CD4-positive, alpha-beta T cell treated with Interleukin-15 for 4 hours (primary cell): ENCODE measurements at places on chromosomes 16 and 17.
A peak's percentile ranks its signal among the peaks of the same experiment; 100 is the strongest.

DNA sequence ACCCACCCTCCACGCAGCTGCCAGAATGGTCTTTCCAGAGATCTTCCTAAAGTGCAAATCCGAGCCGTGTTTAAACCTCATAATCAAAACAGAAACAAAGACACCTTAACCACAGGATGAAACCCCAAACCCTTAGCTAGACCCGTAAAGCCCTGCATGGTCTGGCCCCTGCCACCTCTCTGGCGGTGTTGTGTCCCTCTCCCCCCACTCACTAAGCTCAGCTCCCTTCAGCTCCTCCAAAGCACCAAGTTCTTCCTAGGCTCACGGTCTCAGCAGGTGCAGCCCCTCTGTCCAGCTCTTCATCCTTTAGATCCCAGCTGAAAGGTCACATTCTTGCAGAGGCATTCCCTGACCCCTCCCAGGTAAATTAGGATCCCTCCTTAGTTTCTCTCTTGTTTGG, 4.4 kb upstream of the NXPH3 start:
- no peak for DNase-seq

DNA sequence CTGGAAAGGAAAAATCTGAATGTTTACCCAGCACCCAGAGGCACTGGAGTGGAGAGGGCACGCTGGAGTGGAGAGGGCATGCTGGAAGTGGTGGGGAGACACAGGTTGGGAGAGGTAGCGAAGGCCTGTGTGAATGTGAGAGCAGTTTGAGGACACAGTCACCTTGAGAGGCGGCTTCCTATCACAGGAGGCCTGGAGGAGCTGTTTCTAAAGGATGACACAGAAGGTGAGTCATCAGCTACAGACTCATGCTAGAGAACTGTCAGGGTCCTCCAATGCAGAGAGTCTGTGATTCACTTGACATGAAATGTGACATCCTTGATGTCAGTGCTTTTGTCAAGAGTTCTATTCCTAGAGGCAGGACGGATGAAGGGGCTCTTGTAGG, 13.8 kb downstream of the CTRL start:
- peak; percentile 60 for DNase-seq

DNA sequence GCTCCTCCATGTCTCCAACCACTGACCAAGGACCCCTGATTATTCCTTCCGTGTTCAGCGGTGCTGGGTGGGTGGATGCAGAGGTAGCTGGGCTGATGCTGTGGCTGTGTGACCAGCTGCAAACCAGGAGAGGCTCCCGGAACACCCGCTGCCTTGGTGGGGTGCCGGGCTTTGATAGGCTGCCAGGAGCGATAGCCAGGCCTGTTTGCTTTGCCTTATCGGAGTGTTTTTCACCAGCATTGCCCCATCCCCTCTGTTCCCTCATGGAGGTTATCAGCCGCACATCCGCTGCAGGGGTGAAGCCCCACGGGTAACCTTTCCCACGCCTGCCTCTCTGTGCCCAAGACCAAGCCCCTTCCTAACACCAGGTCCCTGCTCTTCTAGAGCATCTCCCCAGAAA, 354.3 kb downstream of the C16orf95 start:
- DNase-seq, result no peak

GRCh38 chr16:47017636-47018035, 44.2 kb upstream of the DNAJA2 start:
- no peak for DNase-seq

DNA sequence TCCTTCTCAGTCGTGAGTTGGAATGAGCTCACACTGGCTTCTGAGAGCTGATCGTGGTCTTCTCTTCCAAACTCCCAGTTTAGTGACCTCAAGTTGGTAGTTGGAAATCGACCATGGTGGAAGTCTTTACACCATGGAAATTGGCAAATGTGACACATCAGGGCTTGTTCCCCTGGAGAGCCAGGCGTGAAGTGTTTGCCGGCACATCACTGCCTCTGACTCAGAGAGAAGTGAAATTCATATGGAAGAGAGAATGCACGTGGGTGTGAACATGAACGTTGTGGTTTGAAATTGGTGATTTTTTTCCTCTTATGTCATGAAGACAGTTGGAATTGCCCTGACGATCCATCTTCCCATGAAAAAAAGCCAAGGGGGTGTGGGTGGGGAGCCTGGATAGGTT, 47.4 kb downstream of the AXIN2 start:
- DNase-seq, result no peak

DNA sequence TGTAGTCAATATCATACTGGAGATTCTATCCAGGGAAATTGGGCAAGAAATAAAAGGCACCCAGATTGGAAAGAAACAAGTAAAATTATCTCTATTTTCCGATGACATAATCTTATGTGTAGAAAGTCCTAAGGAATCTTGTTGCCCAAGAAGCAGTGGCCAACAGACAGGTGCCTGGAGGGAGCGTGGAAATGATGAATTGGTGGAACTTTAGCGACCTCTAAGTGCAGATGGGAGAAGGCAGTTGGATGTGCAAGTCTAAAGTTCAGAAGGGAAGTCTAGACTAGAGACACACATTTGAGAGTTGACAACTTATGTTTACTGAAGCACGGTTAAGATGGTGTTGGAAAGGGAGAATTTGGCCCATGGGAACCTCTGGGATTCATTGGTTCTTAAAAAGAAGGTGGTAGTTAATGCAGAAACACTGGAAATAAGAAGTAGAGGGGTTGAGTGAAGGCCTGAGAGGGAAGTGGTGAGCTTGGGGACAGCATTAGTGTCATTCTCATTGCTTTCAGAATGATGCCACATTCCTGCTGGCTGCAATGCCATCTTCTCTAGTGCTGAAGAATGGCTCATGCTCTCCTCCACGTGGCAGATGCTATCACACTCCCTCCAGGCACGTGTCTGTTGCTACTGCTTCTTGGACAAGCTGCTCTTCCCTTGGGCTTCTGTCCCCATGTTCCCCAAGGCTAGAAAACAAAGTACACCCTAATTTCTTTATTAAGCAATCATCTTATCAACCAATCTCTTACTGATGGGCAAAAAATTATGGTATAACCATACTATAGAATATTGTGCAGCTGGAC, 24.0 kb downstream of the TAT start:
- no peak for DNase-seq

GRCh38 chr17:33204156-33204555, 88.9 kb downstream of the ASIC2 start:
- no peak for DNase-seq

DNA sequence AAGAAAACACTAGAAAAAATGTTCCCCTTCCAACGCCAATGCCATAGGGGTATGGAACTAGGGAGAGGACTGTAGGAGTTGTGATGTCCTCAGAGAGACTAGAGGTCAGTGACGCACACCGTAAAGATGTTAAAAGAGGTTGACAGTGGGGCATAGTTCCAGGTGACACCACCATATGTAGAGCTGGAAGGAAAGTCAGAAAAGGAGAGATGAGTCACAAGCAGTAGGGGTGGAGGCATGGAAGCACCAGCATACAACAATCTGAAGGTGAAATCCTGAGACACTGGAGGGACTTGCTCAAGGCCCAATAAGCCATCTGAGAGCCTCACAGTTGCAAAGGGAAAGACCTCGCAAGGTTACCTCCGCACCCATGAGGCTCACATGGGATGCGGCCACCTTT, 76.0 kb downstream of the ZNF18 start:
- DNase-seq, result no peak
